ENCODE measurements at places on chromosomes 4 and X. TPM values are rescaled to one million over a fixed set of nuclear protein-coding genes. Genes with fewer than 3 reads are reported as not detected.

Gene KIT
- total RNA-seq: not detected

Gene DNAAF6
- not detected for total RNA-seq

Gene IL2
- not detected for total RNA-seq

Gene MID1IP1
- total RNA-seq: 52.4 TPM

DNA sequence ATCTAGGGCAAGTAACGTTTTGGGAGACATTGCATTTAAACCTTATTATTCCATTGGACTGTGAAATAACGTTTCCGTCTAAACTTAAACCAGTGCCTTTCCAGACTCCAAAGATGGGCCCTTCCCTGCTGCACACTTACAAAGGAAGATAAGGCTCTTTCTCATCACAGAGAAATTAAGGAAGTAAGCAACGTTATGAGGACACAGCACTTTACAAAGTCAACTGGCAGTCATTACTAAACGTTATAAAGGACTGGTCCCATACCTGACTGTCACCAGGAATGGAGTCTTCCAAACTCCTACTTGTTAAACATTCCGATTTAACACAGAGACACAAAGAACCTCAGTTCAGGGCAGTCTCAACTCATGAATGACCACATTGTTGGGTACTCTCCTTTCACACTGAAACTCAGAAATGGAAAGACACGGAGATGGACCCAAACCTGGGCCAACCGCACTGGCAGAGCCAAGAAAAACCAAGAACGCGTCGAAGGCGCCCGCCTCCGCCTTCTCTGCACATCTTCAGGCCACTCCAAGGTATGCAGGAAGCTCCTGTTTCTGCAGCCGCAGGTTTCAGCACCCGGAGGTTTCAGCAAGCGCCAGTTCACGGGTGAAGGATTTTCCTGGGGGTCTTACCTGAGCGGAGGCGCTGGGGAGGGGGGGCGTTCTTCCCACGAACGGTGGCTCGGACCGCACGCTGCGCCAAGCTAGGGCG lies 670 bp downstream of the PAPSS1 start:
- peak; percentile 63 for DNase-seq
- H3K27ac ChIP-seq: peak overlapping the region; percentile 75
- H3K27me3 ChIP-seq: no peaks in the 10 kb centered on the region
- H3K36me3 ChIP-seq: no peaks in the 10 kb centered on the region
- H3K4me1 ChIP-seq: peaks cover 21% of the 10 kb centered on the region
- peak overlapping the region; percentile 82 for H3K4me3 ChIP-seq

- no peak overlapping the region for H3K4me3 ChIP-seq
- peak overlapping the region; percentile 58 for H3K27ac ChIP-seq
- H3K36me3 ChIP-seq: peaks cover 34% of the 10 kb centered on the region
- H3K27me3 ChIP-seq: no peaks in the 10 kb centered on the region
Observed at GRCh38 chr4:76755756-76756155, 142.2 kb downstream of the SOWAHB start.

DNA sequence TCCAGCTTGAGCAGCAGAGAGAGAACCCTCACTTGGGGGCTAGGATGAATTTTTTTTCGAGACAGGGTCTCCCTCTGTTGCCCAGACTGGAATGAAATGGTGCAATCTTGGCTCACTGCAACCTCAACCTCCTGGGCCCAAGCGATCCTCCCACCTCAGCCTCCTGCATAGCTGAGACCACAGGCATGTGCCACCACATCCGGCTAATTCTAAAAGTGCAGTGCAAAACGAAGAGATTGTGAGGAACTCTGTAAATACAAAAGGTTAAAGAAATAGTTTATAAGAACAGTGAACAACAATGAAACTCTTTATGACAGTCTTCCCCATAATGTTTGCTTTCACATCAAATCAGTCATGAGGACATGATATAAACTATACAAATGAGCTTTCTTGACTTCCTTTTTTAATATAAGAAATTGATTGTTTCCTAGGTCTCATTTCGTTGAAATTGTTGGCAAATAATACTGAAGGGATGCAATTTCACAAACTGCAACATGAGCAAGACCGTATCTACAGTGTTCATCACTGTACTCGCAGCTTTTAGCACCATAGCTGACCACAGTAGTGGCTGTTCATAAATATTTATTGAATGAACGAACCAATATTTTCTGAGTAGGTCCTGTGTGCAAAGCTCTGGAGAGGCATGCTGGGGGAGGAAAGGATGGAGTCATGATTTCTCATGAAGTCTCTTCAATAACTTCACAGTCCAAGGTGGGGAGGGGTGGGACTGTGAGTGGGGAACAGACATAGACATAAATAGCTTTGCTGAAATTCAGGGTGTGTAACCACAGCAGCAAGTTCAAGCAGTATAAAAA lies 116.1 kb downstream of the SHROOM3 start:
- no peaks in the 10 kb centered on the region for H3K36me3 ChIP-seq
- no peaks in the 10 kb centered on the region for H3K27me3 ChIP-seq
- peaks cover 11% of the 10 kb centered on the region for H3K4me1 ChIP-seq
- DNase-seq: no peak
- H3K4me3 ChIP-seq: no peak overlapping the region

DNA sequence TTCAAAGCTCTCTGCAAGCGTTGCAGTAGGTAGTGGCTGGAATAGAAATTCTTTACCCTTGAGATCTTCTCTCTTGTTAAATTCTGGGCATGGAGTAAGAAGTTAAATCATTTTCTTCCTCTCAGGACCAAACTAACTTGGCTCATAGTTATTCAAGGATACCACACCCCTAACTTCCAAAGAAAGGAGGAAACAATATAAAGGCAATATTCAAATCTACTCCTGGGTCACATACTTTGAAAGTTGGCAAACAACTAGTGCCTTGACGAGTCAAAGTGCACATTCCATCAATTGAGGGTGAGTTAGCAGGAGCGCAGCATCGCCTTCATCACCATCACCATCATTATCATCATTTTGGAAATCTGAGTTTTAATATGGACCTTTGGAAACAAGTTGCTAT lies 20.4 kb upstream of the KIT start:
- no peaks in the 10 kb centered on the region for H3K36me3 ChIP-seq

DNA sequence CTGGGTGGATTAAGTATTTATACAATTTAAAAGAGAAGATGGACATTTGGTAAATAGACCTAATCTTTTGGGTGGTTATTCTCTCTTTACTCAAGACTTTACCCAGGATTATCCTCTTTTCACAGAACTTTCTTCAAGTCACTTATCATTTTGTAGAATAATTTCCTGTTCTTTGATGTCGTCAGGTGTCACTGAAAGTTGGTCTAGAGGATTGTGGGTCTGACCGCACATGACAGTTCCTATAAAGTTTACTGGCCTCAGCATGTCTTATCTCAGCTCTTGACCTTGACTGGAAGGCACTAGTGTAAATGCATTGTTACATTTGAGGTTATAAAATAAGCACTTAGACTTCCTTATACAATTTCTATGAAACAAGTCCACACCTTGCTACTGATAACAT lies 139.9 kb upstream of the SLC4A4 start:
- H3K4me3 ChIP-seq: no peak overlapping the region
- DNase-seq: no peak
- no peaks in the 10 kb centered on the region for H3K27me3 ChIP-seq
- no peaks in the 10 kb centered on the region for H3K36me3 ChIP-seq
- H3K4me1 ChIP-seq: no peaks in the 10 kb centered on the region
- H3K27ac ChIP-seq: no peak overlapping the region

GRCh38 chrX:1481636-1482529 lies 29.2 kb upstream of the ASMTL start:
- peaks cover 6% of the 10 kb centered on the region for H3K4me1 ChIP-seq
- no peaks in the 10 kb centered on the region for H3K36me3 ChIP-seq
- peaks cover 28% of the 10 kb centered on the region for H3K27me3 ChIP-seq

DNA sequence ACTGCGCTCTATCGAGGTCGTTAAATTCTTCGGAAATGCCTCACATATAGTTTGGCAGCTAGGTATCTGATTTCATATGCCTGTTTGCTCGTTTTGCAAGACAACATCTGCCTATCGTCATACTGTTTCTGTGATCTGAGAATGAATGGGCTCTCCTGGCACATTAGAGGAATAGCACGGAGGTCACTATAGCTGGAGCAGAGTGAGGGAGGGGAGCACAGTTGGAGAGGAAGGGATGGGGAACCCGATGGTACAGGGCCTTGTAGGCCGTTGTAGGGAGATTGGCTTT lies 552 bp downstream of the IKBKG start:
- peaks cover 29% of the 10 kb centered on the region for H3K27me3 ChIP-seq
- no peak for DNase-seq
- H3K27ac ChIP-seq: peak overlapping the region; percentile 88
- peaks cover under 1% of the 10 kb centered on the region for H3K36me3 ChIP-seq
